ENCODE measurements at places on chromosomes 2 and 18.

- no peak for DNase-seq
These were observed 97.2 kb downstream of the TMEM18 start for GRCh38 chr2:579961-580360.

DNA sequence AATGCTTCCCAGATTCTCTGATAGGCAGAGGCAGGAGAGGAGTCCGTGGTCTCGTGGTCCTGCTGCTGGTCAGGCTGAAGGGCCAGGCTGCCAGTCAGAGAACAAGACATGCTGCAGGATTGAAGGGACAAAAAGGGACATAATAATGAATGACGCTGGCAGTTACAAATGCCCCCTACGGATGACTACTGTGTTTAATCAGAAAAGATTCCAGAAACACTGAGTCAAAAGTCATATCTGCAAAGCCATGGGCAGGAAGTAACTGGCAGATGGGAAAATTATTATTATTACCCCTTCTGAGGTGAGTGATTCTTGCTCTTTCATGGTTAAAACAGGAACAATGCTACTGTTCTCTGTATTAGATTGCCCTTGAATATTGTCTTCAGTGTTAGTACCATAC lies 19.0 kb downstream of the LCT start:
- DNase-seq, result peak; percentile 34

DNA sequence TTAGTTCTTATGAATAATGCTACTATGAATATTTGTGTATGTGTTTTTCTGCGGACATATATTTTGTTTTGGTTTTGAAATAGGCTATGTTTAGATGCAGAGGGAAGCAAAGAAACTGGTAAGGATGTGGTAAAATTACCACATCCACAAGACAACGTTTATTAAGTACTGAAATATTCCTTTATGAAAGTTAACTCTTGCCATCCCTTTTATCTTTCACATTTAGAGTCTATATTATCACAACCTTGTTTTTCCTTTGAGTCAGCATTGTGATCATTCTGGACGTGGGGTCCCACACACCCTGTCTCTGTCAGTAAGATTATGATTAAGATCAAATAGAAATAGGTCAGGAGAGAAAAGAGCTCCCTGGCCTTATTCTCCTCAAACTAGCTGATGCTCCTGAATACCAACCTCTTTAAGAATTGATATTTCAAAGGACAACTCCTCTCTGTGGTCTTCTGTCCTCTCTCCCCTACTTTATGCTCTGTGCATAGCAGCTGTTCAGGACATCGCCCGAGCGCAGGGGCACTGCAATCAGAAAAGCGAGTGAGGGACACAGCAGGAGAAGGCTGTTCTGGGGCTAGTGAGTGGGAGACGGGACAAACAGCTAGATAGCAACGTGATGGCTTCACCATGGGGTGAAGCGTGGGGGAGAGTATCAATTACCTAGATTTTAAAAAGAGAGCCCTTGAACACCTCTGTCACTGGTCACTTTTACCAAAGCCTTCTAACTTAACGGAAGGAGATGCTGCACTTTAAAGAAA lies 12.2 kb downstream of the METAP1D start:
- no peak for DNase-seq

GRCh38 chr18:42574871-42575270 lies 540.6 kb downstream of the RIT2 start:
- no peak for DNase-seq

- DNase-seq, result no peak
These were observed 83.6 kb downstream of the CCDC85A start for GRCh38 chr2:56267415-56267788.

- DNase-seq, result no peak
These were observed 34.4 kb upstream of the DARS1 start for GRCh38 chr2:136019825-136020224.

- DNase-seq, result peak; percentile 95
These were observed 57.8 kb downstream of the RBKS start for GRCh38 chr2:27832396-27832795.

DNA sequence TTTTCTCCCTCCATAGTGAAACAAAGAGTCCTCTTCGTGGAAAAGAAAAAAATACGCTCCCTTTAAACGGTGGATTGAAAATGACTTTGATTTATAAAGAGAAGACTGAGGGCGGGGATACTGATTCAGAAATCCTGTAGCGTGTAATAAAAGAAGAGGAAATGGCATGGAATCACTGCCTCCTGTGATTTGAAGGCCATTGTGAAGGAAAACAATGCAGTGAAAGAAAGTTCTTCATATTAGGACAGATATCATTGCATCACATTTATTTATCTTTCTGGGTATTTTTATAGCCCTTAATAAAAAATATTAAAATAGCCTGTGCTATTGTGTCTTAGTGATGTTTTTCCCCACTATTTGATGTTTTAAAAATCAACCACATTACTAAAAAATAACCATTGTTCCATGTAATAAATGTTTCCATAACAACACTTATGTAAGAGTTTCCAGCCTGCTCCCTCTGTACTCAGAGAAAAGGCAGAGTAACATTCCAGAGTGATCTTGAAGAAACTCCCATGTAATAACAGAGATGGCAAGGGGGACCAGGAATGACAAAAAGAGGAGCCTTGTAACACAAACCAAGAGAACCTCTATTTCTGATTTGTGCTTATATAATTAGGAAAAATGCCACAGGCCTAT lies 8.0 kb downstream of the MRPL33 start:
- no peak for DNase-seq

GRCh38 chr2:182559623-182560022 lies 132.8 kb upstream of the PDE1A start:
- DNase-seq, result peak; percentile 25

- DNase-seq, result no peak
These were observed 186.8 kb downstream of the ZEB2 start for GRCh38 chr2:144333143-144333555.

DNA sequence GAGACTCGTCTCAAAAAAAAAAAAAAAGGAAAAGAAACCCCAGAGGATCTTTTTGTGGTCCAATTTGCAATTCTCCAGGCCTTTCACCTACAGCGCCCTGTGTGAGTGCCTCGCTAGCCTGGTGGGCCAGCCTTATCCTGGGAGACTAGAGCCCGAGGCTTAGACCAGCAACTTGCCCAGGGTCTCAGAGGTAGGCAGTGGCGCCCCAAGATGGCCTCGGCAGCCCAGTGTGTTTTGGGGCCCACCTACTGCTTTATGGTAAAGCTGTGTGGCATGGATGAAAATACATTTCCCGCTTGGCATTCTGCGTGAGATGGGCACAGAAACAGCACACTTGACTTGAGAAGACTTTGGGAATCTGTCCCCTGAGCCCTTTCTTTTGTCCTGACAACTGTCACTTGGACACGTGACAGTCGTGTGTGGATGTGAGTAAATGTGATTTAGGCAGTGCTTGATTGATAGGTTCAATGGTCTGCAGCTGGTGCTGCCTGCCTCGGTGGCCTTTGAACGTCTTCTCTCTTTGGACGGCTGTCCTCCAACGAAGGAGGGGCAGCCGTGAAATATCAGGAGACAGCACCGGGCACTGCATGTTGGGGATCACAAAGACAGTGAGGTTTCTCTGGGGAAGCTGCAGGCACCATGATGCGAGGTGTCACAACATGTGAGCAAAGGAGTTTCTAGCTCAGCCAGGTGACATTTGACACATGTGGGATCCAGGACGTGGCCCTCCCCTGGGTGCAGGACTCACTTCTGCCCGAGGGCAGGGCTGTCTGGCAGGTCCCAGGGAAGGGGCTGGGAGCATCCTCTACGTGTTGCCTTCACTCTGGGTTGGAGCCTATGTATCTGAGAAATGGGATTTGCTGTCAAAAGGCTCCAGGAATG lies 209.5 kb upstream of the TWIST2 start:
- DNase-seq, result no peak

GRCh38 chr2:24022975-24023575 lies 13.2 kb downstream of the MFSD2B start:
- DNase-seq, result no peak

- DNase-seq, result no peak
These were observed 114.6 kb downstream of the SETBP1 start for GRCh38 chr18:44795241-44795640.

DNA sequence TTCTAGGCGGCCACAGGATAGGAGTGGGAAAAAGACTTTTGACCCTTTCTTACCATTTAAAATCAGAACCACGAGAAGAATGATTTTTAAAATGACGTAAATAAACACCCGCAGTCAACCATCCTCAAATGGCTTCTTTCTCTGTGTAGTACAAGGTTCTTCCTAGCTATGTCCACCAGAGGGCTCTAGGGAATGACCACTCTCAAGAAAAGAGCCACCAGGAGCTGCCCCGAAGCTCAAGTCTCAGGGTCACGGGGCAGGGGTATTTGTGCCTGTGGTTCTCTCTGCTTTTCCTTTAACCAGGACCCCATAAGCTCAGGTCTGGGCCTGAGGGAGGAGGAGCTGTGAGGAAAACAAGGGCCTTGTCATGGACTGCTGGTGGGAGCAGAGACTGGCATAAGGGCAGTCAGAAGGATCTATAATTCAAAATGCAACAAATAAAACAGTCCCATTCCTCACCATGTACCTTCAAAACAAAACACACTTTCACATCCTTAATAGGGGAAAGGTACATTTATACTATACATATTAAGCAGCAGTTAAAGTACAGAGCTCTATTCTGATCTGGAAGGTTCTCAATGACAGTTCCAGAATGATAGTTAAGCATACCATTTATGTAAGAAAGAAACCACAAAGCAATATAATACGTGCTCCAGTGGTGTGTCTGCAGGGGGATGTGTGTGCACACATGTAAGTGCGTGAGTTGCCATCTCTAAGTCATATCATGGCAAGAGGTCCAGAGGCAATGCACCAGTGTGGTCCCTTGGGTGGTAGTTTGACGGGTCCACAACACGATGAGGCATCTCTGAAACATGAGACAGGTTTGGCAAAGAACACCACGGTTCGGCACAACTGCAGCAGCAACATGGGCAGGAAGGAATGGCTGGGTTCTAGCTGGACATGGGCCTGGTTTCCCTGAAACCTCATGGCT lies 18.6 kb downstream of the LYPD1 start:
- DNase-seq, result peak; percentile 36

DNA sequence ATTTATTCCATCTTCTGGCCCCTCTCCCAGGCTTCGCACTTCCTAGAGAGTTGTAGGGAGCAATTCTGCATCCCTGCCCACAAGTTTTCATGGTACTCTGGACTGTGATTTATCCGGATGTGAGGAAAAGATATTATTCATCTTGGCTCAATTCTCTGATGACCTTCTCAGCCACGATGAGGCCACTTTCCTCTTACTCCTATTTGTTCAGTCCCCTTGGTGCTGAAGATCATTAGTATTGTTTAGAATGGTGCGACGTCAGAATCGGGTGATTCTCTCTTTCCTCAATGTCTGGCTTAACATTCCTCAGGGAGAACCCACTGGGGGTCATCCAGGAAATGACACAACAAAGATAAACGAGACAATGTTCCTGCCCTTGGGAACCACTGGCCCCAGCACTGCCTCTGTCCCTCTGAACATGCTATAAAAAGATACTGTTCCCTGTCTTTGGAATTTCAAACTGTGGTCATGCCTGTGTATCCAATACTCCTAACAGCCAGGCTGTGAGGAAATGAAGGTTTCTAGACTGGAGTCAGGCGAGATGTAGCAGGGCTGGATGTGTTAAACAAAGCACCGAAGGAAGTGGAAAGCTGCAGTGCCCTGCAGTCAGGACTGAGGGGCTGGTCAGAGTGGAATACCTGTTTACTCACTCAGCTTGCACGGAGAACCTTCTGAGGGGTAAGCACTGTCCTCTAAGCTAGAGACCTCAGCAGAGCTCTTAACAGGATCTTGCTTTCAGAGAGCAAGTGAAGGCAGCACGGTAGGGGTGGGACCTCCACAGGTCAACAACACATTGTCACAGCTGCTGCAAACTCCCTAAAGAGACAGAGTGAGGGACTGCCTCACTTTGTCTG lies 12.9 kb upstream of the GLI2 start:
- peak; percentile 89 for DNase-seq

GRCh38 chr2:71922091-71922490 lies 225.6 kb downstream of the CYP26B1 start:
- no peak for DNase-seq

Data from astrocyte (in vitro differentiated cells and primary cell).